ENCODE measurements at places on chromosomes 1 and 21. TPM values are rescaled to one million over a fixed set of nuclear protein-coding genes. Genes with fewer than 3 reads are reported as not detected.

The PRMT2 gene
- 69.8 TPM for total RNA-seq

DNA sequence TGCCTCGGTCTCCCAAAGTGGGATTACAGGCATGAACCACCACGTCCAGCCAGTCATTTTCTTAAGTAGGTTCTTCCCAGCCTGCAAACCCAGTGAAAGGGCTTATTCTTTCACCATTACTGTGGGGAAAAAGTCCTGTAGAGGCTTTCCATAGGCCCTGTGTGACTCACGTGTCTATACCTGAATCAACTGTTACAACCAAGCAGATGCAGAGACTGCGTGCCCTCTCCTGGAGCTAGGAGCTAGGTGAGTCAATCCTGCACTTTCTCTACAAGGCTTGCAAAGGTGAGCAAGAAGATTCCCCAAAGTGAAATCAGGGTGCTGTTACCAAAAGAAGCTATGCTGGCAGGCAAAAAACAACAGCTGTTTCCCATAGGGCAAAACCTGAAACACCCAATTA lies 13.8 kb upstream of the MPZL1 start:
- DNase-seq, result no peak

The NVL gene
- total RNA-seq, result 46.5 TPM

The AMY1A gene
- not detected for total RNA-seq

- no peak for DNase-seq
Measured at GRCh38 chr1:155178441-155179111, 4.9 kb downstream of the TRIM46 start.

DNA sequence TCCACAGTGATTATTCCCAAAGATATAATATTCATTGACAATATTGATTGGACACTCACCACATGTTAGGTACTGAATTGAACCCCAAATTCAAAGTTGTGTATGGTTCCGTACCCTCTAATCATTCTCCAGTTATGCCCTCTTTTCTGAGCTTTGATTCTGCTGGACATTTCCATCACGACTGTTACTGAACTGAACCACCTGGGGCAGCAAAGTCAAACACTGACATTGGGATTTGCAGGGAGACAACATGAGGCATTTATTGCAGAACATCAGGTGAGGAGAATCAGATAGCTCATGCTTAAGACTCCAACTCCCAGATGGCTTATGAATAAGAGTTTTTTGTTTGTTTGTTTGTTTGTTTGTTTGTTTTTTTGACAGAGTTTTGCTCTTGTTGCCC lies 420.9 kb downstream of the DISC1 start:
- no peak for DNase-seq

- DNase-seq, result no peak
Measured at GRCh38 chr1:53669621-53670191, 69.3 kb downstream of the GLIS1 start.

The CSF3R gene
- 0.40 TPM for total RNA-seq

DNA sequence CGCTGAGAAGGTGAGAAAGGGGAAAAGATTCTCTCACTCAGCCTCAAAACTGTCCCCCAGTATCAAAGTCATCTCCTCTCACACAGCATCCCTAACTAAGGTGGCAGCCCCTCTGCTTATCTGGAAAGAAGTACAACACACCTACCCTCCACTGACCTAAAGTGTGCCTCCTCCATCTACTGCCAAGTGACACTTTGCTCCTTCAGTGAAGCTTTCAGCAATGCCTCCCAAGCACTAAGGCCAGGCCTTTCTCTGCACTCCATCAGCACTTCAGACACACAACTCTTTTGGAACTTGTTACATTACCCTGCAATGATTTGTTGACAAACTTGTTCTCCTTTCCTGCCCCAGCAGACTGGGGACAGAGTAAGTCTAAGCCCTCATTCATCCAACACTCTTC lies 1.4 kb downstream of the SH3BP5L start:
- no peak for DNase-seq

DNA sequence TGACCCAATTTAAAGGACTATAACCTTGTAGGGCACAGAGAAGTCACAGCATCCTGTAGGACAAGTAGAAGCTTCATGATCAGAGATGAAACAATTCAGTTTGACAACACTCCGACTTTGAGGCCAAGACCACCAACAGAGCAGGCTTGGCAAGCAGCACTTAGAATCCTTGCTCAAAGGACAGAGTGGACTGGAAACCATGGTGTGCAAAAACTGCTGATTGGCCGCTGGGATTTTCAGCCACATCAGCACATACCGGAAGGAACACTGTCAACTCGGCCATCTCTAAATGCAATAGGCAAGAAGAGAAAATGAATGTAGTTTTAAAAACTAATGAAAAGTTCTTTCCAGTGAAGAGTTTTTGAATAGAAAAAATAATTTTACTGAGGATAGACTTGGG lies 92.0 kb upstream of the PRMT6 start:
- no peak for DNase-seq

The SLC2A5 gene
- total RNA-seq, result not detected

The ANGPTL3 gene
- not detected for total RNA-seq

The HNRNPU gene
- 630 TPM for total RNA-seq

The S100B gene
- total RNA-seq, result 1.4 TPM

The FAM177B gene
- not detected for total RNA-seq

DNA sequence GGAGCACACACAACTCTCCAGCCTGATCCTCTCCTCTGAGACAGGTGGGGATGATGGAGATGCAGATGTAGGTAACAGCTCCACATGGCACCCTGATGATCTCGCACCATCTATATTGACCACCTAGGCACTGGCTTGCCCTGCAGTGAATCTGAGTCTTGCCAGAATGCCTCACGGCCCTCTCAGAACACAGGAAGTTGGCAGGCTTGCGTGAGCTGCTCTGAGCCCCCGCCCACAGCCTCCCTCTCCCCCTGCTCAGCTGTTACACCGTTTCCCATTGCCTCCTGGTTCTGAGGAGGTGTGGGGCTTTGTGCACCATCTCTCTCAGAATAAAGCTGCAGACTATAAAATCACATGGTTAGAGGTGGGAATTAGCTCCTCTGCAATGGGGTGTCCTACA lies 48.0 kb downstream of the URB2 start:
- DNase-seq, result no peak

GRCh38 chr1:241292973-241293372 lies 64.0 kb downstream of the RGS7 start:
- no peak for DNase-seq

- no peak for DNase-seq
Measured at GRCh38 chr21:44427241-44428120, 27.8 kb upstream of the LRRC3 start.

Data from CD8-positive, alpha-beta memory T cell (primary cell).